ENCODE measurements at places on chromosomes 4 and X.

DNA sequence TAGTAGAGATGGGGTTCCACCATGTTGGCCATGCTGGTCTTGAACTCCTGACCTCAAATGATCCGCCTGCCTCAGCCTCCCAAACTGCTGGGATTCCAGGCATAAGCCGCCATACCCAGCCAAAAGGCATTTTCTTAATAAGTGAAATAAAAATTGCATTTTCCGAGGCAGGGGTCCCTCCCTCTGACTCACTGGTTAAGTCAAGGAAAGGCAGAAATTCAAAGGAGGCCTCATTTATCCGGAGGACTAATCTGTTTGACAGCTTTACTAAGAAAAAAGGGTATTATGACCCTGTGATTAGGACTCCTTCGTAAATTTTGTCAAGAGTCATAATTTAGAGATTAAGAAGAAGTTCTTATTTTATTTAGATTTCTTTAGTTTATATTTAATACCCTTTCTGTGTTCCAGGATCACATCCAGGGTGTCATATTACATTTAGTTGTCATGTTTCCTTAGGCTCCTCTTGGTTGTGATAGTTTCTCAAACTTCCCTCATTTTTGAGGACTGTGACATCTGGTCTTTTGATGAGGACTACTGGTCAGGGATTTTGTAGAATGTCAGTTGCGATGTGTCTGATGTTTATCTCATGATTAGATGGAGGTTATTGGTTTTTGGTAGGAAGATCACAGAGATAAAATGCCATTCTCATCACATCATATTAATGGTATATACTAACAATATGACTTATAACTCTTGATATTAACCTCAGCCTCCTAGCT, 753.7 kb upstream of the AMOT start:
- no peak for DNase-seq

DNA sequence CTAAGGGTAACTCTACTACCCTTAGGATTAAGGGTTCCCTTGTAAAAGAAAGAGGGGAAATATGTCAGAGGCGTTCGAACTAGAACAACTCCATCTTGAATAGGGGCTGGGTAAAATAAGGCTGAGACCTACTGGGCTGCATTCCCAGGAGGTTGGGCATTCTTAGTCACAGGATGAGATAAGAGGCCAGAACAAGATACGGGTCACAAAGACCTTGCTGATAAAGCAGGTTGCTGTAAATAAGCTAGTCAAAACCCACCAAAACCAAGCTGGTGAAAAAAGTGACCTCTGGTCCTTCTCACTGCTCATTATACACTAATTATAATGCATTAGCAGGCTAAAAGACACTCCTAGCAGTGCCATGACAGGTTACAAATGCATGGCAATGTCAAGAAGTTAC, 922.0 kb downstream of the DMD start:
- DNase-seq: no peak

- no peak for DNase-seq
These were observed 107.6 kb downstream of the AMER1 start for GRCh38 chrX:64097891-64098290.

DNA sequence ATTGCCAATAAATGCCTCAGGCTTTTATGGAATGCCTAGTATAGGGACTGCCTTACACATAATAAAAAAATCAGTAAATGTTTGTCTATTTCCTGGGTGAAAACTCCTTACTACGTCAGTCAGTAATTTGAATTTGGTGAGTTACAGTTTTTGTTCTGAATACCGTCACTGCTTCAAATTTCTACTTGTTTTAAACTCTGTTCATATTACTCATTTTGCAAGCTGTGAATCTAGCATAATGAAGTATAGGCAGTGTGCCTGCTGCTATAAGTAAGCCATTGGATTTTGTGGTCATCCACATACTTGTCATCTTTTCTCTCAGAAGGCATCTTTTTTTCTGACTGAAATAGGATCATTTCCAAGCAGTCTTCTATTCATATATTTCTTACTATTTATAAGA, 43.1 kb downstream of the SYNPO2 start:
- no peak for DNase-seq

DNA sequence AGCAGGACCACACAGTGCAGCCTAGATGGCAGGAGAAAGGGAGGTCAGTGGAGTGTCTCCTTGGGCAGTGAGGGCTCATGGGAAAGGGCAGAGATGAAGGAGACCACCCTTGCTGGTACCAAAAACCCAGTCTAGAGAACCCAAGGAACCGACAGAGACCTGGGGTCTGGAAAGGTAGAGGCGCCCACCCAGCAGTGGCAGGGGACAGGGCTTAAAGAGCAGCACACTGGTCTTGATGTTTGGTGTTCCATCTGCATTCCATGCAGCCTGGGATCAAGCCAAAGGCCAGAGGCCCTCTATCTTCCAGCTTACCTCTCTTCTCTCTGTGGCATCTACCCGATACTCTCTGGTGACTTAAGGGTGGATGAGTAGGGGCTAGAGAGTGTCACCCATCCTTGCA, 127.5 kb downstream of the PJA1 start:
- DNase-seq: no peak

GRCh38 chr4:94390804-94391410, 48.3 kb upstream of the HPGDS start:
- no peak for DNase-seq

DNA sequence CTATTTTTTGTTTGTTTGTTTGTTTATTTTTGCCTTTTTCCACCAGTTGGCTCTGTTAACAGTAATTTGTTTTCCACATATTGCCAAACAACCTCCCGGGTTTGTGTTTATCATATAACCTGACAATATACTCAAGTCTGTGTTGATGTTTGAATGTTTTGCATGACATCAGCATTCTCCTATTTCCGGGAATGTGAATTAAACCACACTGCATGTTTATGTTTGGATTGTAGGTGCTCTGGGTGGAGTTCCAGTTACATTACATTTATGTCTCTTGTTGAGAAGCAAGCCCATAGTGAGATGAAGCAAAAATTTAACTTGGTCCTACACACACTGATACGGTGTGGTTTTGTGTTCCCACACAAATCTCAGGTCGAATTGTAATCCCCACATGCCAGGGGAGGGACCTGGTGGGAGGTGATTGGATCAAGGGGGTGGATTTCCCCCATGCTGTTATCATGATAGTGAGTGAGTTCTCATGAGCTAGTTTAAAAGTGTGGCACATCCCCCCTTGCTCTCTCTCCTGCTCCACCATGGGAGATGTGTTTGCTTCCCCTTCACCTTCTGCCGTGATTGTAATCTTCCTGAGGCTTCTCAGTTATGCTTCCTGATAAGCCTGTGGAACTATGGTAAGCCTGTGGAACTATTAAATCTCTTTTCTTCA, 54.4 kb upstream of the CLNK start:
- DNase-seq: peak; percentile 69

- DNase-seq: no peak
These were observed 5.4 kb downstream of the SULT1B1 start for GRCh38 chr4:69754926-69755580.

- no peak for DNase-seq
These were observed 37.8 kb downstream of the PJA1 start for GRCh38 chrX:69127466-69127865.

DNA sequence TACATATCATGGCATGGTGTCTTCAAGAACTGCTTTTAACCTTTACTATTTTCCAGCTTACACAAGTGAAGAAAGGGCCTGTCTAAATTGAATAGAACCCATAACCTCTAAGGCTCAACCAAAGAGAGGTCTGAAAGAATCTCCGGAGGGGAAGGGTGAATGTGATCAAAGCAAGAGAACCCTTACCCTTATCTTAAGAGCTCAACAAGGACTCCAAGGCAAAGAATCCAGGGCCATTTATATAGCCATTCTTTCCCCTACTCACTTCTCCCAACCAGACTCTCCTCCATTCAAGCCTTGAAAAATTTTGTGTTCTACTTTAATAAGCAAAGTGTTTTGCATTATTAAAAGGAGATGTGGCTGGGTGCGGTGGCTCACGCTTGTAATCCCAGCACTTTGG, 118.7 kb downstream of the SH3RF1 start:
- DNase-seq: no peak

- peak; percentile 97 for DNase-seq
These were observed 81.8 kb downstream of the FRYL start for GRCh38 chr4:48698029-48698971.

DNA sequence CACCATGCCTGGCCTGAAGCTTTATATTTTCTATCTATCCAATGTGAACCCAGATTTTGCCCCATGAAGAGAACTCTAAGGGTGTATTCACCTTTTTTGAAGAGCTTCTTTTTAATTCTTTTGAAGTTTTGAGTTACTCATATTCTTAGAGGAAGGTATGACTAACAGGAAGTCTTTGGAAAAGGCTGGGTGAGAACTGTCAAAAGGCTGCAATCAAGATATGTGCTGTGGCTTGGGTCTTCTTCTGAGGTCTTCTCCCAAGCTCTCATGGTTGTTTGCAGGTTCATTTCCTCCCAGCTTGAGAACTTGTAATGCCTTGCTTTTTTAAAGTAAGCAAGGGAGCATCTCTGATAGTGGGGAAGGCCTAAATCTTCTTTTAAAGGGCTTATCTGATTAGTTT, 3.1 kb upstream of the C4orf17 start:
- DNase-seq: no peak

GRCh38 chr4:38870098-38870808, 2.6 kb downstream of the FAM114A1 start:
- DNase-seq: peak; percentile 13

DNA sequence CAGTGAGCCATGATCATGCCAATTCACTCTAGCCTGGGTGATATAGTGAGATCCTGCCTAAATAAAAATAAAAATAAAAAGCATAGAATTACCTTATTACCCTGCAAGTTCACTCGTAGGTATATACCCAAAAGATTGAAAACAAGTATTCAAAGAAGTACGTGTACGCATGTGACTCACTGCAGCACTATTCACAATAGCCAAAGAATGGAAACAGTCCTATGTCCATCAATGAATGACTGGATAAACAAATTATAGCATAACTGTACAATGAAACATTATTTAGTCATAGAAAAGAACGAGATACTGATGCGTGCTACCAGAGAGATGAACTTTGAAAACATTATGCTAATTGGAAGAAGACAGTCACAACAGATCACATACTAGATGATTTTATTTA, 204.6 kb upstream of the DIAPH2 start:
- DNase-seq: peak; percentile 42

- peak; percentile 16 for DNase-seq
These were observed 36.3 kb downstream of the OPHN1 start for GRCh38 chrX:68396953-68397352.

- no peak for DNase-seq
These were observed 19.5 kb downstream of the RGS12 start for GRCh38 chr4:3312362-3312761.

- no peak for DNase-seq
These were observed 158.8 kb downstream of the RBM46 start for GRCh38 chr4:154939851-154940250.

GRCh38 chr4:7183161-7183560, 9.2 kb upstream of the SORCS2 start:
- DNase-seq: no peak

GRCh38 chr4:102569200-102569599, 68.0 kb downstream of the NFKB1 start:
- DNase-seq: peak; percentile 67

DNA sequence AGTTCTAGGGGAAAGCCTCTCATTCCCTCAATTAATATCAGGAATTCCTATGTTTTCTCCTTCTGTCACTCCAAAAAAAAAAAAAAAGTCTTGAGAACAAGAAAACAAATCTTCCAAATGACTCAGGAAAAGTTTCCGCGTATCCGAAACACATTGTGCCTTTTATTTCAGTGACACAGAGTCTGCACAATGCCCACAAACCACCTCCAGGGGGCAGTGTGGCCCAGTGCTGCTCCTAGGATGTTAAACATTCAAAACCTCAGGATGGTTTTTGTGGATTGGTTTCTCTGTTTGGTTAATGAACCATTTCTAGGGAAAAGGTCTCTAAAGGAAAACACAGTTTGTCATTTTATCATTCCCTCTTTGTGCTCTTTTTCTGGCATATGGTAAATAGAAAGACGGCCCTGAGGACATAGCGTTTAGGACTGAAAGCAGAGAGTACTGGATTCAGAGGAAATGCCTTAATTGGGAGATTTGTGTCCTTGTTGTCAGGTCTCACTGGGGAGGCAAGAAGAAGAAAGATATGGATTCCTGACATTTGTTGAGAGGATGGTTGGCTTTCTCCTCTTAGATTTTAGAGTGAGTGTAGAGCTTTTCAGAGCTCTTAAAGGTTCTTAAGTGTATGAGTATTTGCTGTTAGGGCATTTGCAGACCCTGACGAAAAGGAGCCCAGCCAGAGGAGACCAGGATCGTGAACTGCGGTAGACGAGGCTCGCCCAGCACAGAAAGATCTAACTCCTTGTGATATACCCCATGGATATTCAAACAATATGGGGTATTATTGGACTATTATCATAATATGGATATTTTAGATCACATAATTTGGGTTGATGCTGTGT, 65.7 kb upstream of the MAP9 start:
- DNase-seq: peak; percentile 73

DNA sequence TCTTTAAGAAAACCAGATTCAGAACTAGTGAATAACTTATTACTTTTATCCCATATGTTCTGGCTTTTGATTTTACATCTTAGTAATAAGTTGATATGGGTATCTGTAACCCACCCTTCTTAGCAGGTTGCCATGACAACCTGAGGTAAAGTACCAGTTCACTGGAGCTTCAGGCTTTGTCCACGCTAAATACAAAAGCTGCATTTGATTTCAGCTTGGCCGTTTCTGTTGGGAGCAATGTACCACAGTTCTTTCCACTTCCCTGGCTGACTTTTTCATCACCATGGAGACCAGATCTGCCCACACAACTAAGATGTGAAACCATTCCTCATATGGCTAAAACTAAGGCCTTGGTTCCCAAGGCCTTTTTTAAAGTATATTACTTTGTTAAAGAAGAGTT, 26.1 kb downstream of the KLHL34 start:
- peak; percentile 17 for DNase-seq

GRCh38 chr4:141625023-141625422, 11.4 kb upstream of the IL15 start:
- no peak for DNase-seq

DNA sequence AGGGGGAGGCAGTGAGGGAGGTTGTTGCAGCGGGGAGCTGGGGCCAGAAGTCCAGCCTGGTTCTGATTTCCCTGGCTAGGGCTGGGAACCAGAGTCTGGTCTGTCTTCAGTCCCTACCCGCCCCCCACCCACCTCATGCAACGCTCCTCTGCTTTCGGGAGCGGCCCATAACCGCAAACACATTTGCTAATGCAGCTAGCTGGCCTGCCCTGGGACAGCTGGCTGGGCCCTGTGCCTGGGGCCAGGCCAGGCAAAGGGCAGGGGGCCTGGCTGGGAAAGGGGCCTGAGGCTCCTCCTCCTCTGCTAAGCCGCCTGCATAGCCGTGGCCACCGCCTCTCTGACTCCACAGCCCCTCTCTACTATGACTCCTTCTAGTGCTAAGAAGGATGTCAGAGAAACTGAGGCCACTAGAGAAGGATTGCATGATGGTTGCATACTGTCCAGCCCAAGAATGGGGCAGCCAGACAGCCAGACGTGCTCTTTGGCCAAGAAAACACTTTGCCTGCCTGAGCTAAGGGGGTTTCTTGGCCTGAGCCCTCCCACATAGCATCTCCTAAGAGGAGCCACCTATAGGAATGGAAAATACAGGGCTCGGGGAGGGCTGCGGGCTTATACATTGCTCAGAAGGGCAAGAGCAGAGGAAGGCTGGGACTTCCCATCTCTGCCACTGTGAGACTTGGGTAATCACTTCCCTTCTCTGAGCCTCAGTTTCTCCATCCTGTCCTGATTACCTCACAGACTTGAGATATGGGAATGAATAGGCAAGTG, 76.9 kb downstream of the PJA1 start:
- peak; percentile 7 for DNase-seq

- no peak for DNase-seq
These were observed 14.9 kb downstream of the FAM9C start for GRCh38 chrX:13029637-13029886.
